ENCODE measurements at places on chromosomes 16 and 17.
A peak's percentile ranks its signal among the peaks of the same experiment; 100 is the strongest.

GRCh38 chr16:24701521-24701951 is 27.9 kb upstream of the TNRC6A start:
- no peak for DNase-seq

- no peak for DNase-seq
Observed at GRCh38 chr16:88754109-88754911, 30.7 kb downstream of the PIEZO1 start.

DNA sequence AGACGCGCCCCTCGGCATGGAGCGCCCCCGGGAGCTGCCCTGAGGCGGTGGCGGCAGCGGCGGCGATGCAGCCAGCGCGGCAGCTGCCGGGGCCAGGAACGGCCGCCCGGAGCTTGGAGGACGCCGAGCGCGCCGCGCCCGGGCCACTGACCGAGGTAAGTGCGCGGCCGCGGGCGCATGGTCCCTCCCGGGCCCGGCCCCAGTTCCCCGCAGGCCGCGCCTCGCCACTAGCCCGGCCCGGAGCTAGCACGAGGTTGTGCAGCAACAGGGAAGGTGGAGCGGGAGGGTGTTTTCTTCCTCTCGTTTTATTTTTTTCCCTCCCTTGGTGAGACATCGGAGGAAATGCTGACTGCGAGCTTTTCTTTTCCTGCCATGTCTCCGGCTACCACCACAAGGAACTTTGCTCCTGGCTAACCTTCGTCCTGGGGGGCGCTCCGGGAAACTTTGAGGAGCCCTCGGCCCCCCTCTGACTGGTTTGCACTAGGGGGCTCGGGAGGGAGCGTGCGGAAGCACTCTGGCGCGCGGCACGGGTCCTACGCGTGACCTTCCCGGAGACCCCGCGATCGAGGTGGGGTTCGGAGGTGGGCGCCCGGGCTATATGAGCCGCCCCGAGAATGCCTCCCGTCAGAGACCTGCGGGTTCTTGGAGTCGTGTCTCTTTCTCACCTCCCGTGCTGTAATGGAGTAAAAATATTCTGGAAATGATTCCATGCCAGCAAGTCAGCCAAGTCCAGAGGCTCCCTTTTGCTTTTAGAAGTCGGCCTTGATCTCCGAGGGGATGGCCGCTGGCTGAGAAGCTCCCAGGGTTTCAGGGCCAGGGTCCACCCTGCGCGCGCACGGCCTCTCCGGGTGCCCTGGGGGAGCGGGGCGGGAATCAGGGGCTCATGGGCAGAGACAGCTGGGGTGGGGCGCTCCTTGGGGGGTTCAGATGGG is 868 bp downstream of the KCNJ12 start:
- DNase-seq = no peak

DNA sequence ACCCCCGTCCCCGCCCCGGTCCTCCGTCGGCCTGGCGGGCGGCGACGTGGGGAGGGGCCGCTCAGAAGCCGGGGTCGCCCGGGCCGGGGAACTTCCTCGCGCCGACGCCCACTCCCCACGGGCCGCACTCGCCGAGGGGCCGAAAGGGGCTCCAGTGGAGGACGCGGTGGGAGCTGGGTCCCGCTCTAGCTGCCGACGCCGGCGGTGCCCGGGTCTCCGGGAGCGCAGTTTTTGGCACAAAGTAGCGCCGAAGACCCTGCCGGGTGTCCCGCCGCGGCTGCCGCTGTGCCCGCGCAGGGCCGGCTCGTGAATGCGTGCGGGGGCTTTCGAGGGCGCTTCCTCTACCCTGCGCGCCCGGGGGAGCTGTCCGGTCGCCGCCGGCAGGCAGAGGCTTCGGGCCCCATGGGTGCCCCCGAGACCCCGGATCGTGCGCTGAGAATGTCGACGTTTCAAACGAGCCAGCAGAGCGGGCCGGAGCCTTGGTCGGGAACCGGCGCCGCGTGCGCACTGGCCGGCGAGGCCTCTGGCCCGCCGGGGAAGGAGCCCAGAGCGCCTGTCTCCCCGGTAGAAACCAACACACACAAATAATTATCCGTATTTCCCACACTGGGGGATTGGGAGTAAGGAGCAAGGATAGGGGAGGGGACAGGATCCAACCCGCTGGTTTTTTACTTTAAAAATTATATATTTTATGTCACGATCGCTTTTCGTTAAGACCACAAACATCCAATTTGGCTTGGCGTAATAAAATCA is 46.6 kb upstream of the SLC38A10 start:
- DNase-seq = no peak

- DNase-seq = no peak
Observed at GRCh38 chr17:40478486-40478885, 22.9 kb downstream of the TNS4 start.

DNA sequence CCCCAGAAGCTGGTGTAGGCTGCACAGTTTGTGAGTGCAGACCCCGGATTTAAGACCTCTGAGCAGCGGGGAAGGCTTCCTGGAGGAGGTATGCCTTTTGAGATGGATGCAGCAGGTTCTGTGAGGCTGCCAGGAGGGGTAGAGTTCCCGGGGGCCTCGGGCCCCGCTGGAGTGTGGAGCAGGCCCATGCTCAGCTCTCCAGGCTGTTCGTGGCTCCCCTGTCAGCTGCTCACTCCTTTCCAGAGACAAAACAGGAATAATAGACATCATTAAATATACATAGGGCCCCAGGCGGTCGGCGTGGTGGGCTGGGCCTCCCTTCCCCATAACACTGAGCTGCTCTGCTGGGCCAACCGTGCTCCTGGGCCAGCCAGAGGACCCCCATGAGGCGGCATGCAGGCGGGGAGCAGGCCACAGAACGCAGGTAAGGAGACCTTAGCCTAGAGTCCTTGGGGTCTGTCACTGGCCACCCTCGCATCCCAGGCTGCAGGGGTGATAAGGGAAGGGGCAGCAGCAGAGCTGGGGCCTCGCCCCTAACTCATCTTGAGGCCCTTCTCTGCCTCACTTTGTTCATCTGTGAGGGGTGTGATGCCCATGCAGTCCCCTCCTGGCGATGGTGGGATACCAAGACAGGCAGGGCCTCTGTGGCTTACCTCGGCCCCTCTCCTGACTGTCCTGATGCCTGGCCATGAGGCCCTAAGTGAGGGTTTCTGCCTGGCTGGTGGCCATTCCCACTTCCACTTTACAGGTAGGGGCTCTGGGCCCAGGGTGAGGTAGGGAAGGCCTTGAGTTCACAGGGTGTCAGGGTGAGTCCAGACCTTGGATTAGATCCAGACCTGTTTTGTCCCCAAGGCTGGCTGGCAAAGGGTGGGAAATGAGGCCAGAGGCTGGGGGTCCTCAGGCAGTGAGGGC is at the start of gene MYO15A:
Gene MYO15A (plus strand): TSS at position 356 of the 912 bp plus-strand sequence. CDS start 10,045 bp downstream, outside the sequence.
- no peak for DNase-seq

DNA sequence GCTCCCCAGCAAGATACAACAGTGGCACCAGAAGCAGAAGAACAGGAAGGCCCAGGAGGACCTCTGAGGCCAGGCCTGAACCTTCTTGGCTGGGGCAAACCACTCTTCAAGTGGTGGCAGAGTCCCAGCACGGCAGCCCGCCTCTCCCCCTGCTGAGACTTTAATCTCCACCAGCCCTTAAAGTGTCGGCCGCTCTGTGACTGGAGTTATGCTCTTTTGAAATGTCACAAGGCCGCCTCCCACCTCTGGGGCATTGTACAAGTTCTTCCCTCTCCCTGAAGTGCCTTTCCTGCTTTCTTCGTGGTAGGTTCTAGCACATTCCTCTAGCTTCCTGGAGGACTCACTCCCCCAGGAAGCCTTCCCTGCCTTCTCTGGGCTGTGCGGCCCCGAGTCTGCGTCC is 11.9 kb downstream of the CES3 start:
- DNase-seq = no peak

GRCh38 chr17:30821871-30822723 is 2.4 kb downstream of the CRLF3 start:
- no peak for DNase-seq

DNA sequence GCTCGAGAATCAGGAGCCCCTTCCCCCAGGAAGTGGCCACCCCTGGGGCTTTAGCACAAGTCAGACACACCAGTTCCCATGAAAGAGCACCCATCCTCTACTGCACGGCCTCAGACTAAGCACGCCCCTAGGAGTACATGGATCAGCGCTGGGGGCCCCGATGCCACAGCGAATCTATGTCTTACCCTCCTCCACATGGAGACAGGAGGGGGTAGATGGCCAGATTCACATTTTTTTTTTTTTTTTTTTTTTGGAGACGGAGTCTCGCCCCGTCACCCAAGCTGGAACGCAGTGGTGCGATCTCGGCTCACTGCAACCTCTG is 3.2 kb upstream of the EXOSC6 start:
- no peak for DNase-seq

DNA sequence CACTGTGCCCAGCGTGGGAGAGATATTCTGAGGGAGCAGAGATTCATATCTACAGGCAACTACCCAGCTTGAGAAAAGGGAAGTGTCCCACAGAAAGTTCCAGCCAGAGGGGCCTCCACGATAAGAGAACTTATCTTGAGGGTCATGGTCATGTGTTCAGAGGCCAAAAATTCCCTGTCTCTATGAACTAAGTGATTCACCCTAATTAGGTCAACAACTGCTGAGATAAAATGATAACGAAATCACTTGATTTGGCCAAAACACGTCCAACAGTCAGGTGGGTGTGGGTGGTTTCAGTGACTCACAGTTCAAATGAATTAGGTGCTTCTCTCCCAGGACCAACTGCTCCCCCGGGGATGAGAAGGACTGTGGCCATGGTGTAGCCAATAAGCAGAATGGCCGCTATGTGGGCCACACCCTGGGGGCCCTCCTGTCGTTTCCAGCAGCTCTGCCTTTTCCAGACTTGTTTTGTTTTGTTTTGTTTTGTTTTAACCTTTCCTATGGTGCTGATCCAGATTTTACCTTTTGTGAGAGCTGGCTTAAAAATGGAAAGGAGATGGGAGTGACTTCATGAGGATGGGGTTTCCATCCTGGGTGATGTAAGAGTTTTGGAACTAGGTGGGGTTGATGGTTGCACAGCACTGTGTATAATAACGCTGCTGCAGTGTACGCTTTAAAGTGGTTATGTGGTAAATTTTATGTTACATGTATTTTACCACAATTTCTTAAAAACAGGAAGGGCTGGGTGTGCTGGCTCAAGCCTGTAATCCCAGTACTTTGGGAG is 8.7 kb downstream of the DNAI2 start:
- DNase-seq = peak; percentile 70

- DNase-seq = no peak
Observed at GRCh38 chr16:48479955-48480354, 94.7 kb upstream of the SIAH1 start.

DNA sequence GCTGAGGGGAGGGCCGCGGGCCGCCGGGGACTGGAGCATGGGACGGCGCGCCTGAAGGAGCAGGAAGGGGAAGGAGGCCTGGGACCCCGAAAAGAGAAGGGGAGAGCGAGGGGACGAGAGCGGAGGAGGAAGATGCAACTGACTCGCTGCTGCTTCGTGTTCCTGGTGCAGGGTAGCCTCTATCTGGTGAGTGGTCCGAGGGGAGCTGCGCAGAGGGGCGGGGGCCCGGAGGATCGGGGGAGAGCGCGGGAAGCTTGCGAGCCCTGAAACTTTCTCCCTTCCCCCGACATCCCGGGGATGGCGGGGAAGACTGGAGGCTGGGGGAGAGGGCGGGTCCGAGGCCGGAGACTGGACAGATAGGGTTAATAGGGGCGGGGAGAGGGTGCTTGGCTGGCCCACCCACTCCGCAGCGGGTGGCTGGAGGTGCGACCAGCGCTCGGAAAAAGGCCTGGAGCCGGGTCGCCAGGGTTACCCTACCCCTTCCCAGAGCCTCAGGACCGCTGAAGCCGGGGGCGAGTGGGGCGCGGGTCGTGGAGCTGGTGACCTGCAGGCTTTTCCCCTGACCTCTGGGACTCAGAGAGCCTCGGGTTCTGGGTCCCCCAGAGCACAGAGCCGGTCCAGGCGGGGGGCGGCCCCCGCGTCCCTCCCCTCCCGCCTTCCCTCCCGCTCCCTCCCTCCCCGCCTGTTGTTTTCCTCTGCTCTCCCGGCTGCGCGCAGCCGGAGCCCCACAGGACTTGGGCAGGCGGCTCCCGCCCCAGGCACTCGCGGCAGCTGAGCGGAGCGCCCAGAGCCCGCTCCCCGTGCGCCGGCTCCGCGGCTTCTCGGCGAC is 631 bp downstream of the NXPH3 start:
- no peak for DNase-seq

DNA sequence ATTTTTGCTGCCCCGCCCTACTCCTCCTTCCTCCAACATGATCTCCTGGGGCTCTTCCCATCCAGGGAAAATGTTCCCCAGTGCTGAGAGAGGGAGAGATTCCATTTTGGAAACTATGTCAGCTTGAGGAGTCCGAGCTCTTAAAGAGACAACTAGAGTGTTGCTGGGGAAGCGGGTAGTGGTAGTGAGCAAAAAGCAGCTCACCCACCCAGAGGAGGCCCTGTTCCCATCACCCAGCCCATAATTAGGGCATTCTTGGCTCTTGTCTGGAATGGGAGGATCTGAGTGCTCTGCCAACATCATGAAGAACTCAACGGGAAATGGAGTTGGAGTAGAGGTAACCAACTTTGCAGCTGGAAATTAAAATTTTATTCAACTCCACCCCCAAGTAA is 9.1 kb upstream of the MSL1 start:
- DNase-seq = no peak

GRCh38 chr17:8742819-8743218 is 1.8 kb downstream of the CCDC42 start:
- DNase-seq = no peak

DNA sequence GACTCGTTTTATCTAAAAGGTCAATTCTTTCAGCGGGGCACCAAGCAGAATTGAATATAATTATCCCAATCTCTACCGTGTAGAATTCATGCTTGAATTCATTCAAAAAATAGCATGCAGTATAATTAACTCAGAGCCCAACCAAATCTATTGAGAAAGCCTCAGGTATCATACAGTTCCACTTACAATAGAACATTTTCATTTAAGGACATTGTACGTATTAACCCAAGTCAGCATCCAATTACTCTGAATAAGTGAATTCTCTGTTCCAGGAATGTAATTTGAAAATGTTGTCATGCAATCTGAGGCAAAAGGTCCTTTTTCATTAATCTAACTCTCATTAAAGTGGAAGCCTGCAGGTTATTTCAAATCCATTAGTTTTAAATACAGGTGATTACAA is 78.5 kb downstream of the SALL1 start:
- no peak for DNase-seq

GRCh38 chr17:50169881-50170459 is 4.2 kb downstream of the SGCA start:
- no peak for DNase-seq

DNA sequence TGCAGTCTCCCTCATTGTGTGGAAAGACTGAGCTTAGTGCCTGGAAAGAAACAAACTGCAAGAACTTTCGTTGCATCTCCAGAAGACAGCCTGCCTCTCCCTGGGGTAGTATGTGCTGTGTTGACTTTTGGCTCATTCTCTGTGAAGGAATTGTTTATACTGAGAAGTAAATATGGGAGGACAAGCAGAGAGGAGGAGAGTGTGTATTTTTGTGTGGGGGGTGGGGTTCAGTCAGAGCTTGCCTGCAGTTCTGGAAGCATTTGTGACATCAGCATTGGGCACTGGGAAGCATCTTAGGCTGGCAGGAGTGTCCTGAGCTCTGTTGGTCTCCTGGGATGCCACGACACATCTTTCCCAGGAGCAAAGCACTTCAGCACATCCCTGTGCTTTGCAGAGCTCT is 147.9 kb downstream of the HS3ST3B1 start:
- DNase-seq = no peak

DNA sequence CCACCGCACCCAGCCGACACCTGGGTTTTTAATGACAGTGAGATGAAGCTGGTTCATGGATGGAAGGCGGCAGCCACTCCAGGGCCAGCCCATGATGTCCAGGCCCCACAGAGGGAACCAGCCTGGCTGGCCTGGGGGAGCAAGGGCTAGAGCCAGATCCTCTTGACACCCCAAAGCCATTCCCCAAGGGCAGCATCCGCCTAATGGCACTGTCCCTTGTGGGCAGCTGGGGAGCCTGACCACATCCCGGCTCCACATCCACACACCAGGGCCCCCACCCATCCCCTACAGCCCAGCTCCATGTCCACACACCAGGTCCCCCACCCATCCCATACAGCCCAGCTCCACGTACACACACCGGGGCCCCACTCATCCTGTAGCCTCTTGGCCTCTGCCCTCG is 53.3 kb upstream of the ACSF3 start:
- no peak for DNase-seq
